ENCODE measurements at places on chromosomes 2 and 18.

DNA sequence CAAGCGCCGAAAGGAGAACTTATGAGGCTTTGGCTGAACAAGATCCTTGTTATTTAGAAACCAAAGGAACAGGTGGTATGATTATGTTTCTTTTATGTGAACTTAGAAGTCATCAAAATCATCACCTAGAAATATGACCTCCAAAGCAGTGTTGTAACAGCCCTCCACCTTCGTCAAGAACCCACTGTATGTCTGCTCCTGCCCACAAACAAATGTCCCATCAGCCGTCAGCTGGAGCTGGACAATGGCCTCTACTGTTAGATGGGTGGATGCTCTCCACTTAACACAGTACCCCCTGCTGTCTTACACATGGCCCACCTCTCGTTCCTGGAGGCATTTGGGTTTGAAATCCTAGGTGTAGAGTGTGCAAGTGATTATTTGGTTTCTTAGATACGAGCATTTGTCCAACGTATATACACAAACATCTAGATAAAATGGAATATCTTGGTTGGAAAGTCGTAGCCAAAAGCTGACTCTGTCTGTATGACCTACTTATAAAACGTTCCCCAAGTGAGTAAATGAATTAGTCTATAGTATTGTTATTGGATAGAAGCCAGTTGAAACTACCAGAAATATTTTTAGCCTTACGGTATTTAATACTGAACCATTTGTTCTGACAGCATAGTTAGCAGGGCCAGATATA, 113.0 kb downstream of the CRIM1 start:
- peak; percentile 30 for DNase-seq

DNA sequence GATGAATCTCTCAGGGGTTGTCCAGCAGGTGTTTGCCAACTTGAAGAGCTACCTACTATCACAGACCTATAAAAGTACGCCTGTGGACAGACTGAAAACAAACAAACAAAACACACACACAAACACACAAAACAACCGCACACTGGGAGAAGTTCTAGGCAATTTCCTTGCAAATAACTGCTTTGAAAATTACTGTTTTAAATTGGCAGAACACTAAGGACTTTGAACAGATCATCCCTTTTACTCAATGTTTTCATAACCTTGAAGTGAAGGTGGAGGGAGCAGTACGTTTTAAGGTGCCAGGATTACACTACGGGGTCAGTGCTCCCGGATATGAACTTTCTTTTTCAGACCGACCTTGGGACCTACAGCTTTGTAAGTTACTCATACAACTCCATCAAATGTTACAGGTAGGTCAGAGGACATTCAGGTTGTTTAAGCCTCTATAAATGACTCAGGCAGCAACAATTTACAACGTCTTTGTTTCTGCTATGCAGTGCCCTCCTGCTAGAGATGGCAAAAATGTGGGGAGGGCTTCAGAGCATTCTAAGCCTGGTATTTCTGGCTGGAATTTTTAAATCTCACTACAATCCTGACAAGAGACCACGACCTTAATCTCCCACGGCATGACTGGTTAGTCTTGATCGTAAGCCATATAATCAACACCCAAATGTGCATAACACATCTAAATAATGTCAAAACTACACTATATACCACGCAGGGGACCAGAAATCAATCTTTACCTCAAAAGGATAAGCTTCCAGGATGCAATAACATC, 1.4 kb upstream of the SLC20A1 start:
- DNase-seq = no peak

DNA sequence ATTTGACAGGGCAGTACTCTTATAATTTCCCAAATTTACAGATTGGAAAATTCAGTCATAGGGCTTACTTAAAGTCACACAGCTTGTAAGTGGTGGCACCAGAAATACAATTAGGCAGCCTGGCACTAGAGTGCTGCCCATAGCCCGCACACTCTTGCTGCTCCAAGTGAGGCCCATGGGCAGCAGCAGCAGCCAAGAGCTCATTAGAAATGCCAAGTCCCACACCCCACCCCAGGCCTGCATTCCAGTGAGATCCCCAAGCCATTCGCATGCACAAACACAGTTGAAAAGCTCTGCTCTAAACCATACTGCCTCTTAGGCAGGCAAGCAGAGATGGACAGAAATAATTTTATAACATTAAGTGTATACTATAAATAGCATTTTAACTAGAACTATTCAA, 379.3 kb upstream of the PKDCC start:
- no peak for DNase-seq

- no peak for DNase-seq
Observed at GRCh38 chr18:73352546-73352945, 484.8 kb upstream of the NETO1 start.

GRCh38 chr2:142714600-142714999, 162.9 kb upstream of the KYNU start:
- no peak for DNase-seq

- no peak for DNase-seq
Observed at GRCh38 chr18:26756556-26756955, 109.0 kb downstream of the AQP4 start.

GRCh38 chr18:54679318-54680149, 88.5 kb downstream of the DYNAP start:
- DNase-seq = no peak

GRCh38 chr2:156338578-156338977, 6.1 kb upstream of the NR4A2 start:
- no peak for DNase-seq

- DNase-seq = no peak
Observed at GRCh38 chr18:57581301-57581934, 5.1 kb downstream of the FECH start.

DNA sequence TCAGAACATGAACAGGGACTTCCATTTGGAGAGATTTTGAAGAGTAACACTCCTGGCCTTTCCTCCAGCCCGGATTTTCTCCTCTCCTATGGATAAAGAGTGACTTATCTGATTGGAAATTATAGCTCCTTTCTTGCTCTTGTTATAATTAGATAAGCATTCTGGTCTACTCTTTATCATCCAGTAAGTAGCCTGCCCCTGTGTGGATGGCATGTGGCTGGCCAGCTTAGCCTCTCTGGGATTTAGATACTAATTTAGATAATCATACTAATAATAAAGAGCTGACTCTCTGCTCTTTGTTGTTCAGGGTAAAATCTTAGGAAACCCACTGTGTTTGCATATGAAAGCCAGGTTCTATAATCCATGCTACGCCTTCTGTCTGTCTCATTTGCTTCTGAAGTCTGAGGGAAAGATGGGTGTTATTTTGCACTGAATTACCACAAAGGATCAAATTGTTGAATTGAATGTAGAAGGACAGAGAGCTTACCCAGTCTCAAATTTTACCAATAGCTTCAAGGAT, 438.8 kb downstream of the SPAG16 start:
- no peak for DNase-seq

DNA sequence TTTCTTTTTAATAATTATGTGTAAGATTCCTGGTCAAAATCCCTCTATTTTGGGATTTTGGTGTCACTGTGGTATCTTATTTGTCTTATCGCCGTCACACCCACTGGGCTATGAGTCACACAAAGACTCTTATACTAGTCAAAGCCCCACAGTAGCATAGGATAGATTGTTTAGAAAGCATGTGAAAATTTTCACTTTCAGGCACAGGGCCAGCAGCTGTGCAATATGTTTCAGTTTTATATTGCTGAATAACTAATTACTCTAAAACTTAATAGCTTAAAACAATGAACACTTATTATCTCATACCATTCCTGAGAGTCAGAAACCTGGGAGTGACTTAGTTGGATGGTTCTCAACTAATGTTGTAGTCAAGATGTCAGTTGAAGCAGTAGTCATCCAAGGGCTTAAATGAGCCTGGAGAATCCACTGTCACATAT, 24.0 kb downstream of the CFAP210 start:
- no peak for DNase-seq

- DNase-seq = no peak
Observed at GRCh38 chr2:234355021-234355720, 141.7 kb downstream of the ARL4C start.

DNA sequence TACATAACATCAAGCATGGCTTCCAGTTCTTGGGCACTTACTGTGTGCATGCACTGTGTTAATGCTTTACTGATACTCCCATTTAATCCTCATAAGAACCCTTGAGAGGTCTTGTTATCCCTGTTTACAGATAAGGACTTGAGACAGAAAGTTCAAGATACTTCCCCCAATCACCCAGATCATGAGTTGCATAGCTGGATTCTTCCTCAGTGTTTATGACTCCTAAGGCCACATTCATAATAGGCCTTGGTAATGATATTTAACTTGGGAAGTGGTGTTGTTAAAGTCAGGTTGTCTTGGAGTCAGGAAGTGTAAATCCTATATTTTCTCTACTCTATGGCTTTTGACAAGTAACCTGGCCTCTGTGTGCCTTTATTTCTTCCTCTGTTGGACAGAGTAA, 22.7 kb downstream of the NOSTRIN start:
- DNase-seq = no peak

GRCh38 chr2:121603185-121603584, 46.1 kb downstream of the CLASP1 start:
- DNase-seq = no peak

- no peak for DNase-seq
Observed at GRCh38 chr2:191051177-191051576, 37.2 kb upstream of the STAT1 start.

DNA sequence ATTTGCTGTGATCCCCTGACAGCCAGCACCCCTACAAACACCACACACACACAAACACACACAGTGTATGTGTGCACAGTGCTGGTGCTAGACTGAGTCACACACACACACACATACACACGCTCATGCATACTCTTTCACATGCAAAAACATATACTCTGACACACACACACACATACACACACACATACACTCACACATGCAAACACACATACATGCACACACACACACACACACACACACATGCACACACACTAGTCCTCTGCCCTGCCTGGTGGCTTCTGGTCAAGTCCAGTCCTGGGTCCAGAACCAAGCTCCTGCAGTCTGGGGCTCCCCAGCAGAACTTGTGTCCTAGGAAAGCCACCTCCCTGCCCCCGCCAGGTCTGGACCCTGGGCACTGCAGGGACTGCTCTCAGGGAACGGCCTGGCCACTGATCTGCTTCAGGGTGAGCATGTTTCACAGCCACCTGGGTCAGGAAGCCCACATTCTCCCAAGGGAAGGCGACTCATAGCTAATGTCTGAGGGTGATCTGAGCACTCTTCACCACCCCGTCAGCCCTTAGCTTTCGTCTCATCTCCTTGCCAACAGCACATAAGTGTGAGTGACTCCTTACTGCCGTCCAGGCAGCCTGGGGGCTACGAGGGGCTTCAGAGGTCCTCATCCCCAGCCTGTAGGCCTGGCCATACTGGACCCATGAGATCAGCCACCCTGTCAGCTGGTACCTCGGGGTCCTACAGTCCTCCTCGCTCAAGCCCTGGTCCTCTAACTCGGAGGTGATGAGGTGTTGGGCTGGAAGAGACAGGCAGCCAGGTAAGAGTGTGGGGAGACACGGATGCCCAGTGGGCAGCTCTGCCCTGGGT, 88.1 kb downstream of the MCFD2 start:
- DNase-seq = peak; percentile 18

DNA sequence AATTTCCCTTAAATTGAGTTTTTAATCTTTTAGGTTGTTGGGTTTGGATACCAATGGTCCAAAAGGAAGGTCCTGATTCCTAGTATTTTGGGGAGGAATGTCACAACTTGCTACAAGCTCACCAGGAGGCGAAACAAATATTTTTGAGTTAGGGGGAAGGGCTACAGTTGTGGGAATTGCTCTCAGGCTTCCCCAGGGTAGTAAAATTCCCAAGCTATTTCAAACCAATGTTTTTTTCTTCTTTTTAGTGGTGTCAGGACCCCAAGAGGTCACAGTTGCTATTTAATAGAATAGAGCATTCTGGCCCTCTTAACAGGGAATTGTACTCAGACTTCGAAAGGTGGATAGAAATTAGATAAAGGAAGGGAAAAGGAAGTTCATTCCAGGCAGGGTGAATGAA, 68.5 kb upstream of the ST3GAL5 start:
- no peak for DNase-seq

DNA sequence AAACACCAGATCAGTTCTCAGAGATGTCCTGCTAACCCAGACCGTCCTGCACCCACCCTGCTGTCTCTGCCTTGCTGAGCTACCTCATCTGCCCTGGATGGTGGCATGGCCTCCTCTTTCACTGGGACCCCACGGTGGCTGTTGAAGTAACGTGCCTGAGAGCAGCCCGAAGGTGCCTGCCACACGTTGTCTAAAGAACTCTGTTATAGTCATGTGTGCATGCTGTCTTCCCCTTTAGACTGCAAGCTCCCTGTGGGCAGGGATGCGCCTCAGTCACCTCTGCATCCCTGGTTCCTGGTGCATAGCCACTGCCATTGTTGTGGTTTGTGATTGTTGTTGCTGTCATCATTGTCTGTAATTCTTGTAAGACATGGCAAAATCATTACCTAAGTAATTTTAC, 235.9 kb downstream of the EIPR1 start:
- no peak for DNase-seq

DNA sequence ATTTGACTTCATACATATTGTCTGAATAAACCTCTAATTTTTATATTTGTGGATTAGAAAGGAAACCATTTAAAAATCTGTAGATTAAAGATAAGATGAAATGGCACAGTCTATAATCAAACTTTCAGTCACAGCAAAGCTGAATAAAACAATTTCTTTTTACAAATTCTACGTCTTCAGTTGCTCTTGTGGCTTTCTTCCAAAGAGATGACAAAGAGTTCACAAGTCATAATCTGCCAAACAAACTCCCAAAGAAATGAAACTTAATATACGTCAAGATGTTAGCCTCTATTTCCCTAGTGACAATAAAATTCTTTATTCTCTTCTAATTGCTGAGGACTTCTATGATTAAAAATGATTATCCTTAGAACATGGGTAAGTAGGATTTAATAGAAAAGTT, 66.3 kb downstream of the FIGN start:
- no peak for DNase-seq

- DNase-seq = peak; percentile 30
Observed at GRCh38 chr2:240390091-240391073, 45.1 kb upstream of the GPC1 start.
